ENCODE measurements at places on chromosomes 1 and 21.

GRCh38 chr1:33358114-33358794 lies 37.4 kb upstream of the A3GALT2 start:
- no peak for DNase-seq

GRCh38 chr1:48906164-48906563 lies 129.5 kb upstream of the BEND5 start:
- no peak for DNase-seq

DNA sequence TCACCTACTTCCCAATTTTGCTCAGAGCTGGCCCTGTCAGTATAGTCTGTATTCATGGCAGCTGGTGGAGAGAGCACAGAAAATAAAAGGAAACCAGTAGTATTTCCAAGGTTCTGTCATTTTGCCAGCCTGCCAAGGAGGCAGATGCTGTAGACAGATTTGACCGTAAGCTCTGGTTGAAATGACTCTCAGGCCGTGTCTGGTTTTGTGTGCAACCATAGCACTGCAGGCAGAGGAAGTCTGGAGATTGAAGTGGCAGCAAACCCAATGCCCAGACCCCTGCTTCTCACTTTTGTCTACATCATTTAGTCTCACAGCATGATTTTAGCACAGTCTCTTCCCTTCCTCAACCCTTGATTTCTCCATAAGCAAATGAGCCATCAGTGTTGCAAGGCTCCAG lies 291.7 kb downstream of the PAPPA2 start:
- no peak for DNase-seq

DNA sequence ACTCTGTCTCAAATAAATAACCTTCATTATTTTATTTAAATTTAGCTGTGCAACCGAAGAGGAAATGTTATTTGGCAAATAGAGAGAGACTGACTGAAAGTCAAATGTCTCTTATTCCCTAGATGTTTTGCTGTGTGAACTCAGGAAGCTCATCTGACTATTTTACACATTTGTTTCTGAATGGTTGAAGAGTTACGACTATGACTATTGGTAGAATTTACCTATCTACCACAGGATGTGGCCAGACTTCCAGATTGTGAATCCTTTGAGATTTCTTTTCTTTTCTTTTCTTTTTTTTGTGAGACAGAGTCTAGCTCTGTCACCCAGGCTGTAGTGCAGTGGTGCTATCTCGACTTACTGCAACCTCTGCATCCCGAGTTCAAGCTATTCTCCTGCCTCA lies 5.3 kb upstream of the SDE2 start:
- no peak for DNase-seq

- DNase-seq = no peak
Measured at GRCh38 chr1:226788965-226789364, 49.9 kb upstream of the ITPKB start.

GRCh38 chr1:4626061-4626460 lies 28.3 kb upstream of the AJAP1 start:
- DNase-seq = no peak

Data from GM03348 (cell line).